ENCODE measurements at places on chromosomes 6 and 20. TPM values are rescaled to one million over a fixed set of nuclear protein-coding genes. Genes with fewer than 3 reads are reported as not detected.

Gene PROKR2
- polyA plus RNA-seq, result not detected

Gene PTCRA
- polyA plus RNA-seq, result not detected

Gene TRIM38
- polyA plus RNA-seq, result 3.4 TPM

Gene PTGIS
- polyA plus RNA-seq, result not detected

Gene DUSP15
- polyA plus RNA-seq, result not detected

Gene ULBP3
- 19.6 TPM for polyA plus RNA-seq

Gene ULBP2
- 20.7 TPM for polyA plus RNA-seq

Gene NOX3
- not detected for polyA plus RNA-seq

Gene CEP85L
- polyA plus RNA-seq, result 2.3 TPM

Gene MUC22
- not detected for polyA plus RNA-seq

All from mammary epithelial cell (primary cell).